ENCODE measurements at places on chromosomes 13 and 19.
A peak's percentile ranks its signal among the peaks of the same experiment; 100 is the strongest.

DNA sequence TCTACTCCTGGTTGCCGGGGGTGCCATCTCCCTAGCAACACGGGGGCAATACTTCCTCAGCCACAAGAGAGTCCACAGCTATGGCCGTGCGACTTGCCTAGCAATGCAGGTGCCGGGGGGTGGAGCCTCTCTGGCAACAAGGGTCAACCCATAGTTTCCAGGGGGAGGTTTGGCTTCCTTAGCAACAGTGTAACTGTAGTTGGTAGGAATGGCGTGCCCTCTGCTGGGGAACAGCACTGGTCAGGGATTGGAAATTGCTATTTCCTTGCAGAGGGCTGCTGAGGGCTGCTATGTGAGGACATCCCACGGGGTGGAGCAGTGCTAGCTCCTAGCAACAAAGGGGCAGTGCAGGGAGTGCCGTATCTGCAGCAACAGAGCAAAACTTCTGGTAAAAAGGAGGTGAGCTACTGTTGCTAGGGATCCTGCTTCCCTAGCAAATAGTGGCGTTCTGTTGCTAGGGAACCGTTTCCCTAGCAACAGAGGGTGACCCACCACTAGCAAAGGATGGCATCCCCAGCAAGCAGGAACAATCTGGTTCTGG is 7.0 kb upstream of the TMC4 start:
- DNase-seq, result no peak

DNA sequence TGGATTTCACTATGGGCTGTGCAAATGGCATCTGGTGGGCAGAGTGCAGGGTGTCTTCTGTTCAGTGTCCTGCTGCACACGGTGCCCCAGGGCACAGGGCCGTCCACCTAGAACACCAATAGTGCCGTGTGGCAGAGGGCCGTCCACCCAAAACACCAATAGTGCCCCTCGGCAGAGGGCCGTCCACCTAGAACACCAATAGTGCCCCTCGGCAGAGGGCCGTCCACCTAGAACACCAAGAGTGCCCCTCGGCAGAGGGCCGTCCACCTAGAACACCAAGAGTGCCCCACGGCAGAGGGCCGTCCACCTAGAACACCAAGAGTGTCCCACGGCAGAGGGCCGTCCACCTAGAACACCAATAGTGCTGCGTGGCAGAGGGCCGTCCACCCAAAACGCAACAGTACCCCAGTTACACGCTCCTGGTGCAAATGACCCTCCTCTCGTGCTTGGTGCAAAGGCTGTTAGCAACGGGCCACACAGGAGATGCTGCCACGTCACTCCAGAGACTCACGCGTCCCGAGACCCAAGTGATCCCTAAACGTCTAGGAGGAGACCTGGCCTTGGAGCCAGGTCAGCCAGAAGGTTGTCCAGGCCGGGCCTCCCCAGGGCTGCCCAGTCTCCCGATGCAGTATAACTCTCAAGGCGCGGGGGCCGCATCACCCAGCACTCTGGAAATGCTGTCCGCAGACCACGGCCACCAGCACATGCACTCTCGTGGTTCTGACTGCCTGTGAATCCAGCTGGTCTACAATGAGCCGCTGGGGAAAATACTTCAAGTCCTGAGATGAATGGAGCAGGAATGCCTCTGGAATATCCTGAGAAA is 51.5 kb downstream of the RASA3 start:
- no peak for DNase-seq

- DNase-seq, result no peak
Observed at GRCh38 chr13:110353339-110353977, 46.4 kb downstream of the COL4A2 start.

DNA sequence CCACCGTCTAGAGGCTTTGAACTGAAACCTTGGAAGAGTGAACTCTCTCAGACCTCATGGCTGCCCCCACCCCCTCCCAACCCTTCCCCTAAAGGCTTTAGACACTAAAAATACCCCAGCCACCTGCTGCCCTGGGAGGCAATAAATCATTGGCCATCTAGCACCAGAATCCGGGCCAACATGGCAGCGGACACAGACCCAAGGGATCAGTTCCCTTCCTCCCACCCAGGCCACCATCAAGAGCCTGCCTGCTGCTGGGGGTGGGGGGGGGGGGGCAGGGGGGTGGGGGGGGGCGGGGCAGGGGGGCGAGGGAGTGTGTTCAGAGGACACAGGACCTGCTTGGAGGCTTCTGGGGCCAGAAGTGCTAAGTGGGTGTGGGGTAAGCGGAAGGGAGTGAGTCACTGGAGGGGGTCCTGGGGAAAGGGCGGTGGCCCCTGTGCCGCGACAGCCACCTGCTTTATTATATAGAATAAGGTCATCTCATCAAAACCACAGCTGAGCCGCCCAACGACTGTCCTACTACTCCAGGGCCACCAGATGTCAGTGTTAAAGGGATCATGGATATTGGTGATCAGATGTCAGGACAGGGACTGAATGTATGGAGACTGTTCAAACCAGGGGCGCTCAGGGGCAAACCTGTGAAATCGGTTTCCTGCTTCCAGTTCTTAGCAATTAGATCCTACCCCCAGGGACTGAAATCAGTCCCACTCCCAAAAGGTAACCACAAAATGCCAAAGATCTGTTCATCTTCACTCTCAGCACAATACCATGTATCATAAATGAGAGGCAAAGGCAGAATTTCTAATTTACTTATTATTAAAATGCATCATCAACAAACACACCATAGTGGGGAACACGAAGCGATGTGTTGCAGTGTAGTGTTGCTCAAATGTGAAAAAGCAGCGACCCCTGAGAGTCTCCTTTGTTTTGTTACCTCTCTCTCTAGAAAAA is 24.3 kb downstream of the ARL11 start:
- no peak for DNase-seq

- no peak for DNase-seq
Observed at GRCh38 chr19:38084196-38084595, 139.8 kb downstream of the DPF1 start.

- no peak for DNase-seq
Observed at GRCh38 chr19:30420316-30420715, 48.1 kb downstream of the ZNF536 start.

DNA sequence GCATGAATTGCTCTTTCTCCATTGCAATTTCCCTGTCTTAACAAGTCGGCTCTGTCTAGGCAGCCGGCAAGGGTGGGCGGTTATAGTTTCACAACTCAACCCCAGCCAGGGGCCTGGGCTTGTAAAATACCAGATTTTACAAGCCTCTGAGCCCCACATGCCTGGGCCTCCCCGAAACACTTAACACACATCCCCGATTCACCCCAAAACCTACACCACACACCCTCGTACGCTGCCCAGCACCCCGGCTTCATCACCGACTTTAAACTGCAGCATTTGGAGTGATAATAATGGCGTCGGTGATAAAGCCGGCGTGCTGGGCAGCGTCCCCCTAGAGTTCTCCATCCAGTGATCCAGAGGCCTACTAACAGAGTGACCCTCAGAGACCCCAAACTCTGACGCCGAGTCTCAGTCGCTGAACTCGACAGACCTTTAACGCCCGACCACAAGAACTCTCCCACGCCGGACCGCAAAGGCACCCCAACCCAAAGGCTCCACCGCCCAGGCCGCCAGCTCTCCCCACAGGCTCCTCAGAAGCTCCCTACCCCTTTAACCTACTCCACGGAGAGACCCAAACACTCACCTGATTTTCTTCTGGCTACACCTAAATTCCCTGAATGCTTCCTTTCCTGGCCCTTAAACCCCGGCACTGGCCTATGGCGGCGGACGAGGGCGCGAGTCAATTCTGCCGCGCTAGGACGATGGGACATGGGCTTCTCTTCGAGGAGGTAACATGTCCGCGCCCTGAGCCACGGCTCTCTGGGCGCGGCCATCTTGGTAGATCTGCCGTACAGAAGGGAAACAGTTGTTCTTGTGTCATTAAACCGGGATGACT is at the start of gene ZNF649:
Gene ZNF649 (minus strand): TSS at position 687 of the 835 bp plus-strand sequence. CDS start 4,910 bp downstream, outside the sequence.
- peak; percentile 77 for DNase-seq

DNA sequence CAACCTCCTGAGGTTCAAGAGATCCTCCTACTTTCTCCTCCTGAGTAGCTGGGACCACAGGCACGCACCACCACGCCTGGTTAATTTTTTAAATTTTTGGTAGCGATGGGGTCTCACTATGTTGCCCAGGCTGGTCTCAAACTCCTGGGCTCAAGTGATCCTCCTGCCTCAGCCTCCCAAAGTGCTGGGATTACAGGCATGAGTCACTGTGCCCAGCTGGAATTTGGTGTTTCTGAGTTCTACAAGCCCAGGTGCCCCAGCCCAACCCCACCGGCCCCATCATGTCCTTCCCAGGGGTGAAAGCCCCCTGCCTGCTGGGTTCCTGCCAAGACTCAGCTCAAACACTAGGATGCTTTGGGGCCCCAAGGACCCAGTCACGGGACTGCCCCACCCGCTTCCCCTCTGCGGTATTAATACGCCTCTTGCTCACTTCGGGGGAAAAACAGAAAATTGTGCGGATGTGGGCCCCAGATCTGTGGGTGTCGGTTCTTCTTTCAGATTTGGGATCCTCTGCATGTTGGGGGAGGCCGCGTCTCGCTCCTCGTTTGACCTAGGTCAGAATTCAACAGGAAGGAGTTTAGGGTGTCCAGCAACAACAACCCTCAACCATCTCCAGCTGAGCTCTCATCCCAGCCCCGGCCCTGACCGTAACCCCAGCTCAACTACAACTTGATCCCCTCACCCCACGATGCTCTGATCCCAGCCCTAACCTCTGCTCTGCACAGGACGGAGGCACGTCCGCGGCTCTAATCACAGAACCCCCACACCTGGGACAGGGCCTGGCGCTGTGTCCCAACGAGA is 3.7 kb upstream of the FCER2 start:
- DNase-seq, result peak; percentile 94

- DNase-seq, result no peak
Observed at GRCh38 chr13:76213423-76213904, 577.3 kb downstream of the LMO7 start.

DNA sequence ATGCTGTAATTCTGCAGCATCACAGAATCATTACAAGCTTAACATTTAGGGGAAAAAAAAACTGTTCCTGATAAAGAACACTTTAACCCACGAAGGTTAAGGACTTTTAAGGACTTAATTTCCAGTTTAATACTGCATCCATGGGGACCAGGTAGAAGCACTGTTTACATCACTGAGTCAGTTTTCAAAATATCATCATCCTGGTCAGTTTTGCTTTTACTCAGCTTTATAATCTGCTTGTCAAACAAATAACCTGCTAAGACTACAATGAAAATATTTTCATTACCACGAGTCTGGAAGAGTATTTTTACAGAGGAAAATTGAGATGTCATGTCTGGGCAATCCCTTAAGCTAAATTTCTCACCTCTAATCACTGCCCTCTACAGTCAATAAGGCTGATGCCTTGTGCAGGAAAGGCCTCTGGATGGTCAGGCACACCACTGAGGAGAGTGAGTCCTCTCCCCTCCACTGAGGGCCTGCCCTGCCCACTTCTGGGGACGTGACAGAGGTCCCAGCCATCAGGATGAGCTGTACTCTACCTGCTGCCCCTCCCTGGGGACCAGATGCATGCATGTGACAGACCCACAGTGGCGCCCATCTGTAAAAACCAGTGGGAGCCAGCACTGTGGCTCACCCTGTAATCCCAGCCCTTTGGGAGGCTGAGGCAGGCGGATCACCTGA is 31.0 kb downstream of the FOXO1 start:
- no peak for DNase-seq

DNA sequence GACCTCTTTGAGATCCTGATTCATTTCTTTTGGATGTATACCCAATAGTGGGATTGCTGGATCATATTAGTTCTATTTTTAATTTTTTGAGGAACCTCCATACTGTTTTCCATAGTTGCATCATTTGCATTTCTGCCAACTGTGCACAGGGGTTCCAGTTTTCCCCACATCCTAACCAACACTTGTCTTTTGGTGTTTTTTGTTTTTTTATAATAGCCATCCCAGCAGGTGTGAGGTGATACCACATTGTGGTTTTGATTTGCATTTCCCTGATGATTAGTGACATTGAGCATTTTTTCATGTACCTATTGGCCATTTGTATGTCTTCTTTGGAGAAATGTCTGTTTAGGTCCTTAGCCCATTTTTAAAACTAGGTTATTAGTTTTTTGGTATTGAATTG is 18.8 kb upstream of the GPR183 start:
- DNase-seq, result no peak
